Stimulated activated CD4-positive, alpha-beta T cell treated with anti-CD3 and anti-CD28 coated beads, Interleukin-15, amount 100 ng/mL, for 1 hour (primary cell): ENCODE measurements at places on chromosomes 2 and 18.

DNA sequence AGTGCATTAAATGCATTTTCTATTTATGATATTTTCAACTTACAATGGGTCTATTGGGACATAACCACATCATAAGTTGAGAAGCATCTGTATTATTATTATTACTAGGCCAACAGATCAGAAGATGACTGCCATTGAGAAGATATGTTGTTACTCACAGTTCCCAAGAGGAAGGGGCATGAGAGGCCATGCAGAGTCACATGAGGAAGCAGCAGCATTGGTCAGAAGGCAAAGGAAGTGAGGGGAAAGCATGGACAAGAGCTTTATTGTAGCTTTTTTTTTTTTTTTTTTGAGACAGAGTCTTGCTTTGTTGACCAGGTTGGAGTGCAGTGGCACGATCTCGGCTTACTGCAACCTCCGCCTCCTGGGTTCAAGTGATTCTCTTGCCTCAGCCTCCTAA, 66.2 kb upstream of the LCLAT1 start:
- DNase-seq, result no peak

DNA sequence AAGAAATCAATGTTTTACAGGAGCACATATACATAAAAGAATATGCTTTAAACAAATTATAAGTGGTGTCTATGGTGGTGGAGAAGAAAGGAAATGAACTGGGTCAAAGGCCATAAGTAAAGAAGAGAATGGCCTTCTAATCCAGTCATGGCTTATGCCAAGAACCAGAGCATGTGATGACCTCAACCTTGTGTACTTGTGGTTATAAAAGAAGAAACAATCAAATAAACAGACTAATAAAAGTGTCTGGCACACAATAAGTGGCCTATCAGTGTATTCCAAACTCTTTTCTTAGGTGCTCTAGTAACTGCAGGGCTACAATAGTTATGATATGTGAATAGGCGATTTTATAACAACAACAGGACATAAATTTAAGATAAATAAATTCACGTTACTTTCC, 2.6 kb downstream of the SERPINB11 start:
- DNase-seq, result no peak

- no peak for DNase-seq
Observed at GRCh38 chr2:86372133-86372532, 34.7 kb upstream of the REEP1 start.

DNA sequence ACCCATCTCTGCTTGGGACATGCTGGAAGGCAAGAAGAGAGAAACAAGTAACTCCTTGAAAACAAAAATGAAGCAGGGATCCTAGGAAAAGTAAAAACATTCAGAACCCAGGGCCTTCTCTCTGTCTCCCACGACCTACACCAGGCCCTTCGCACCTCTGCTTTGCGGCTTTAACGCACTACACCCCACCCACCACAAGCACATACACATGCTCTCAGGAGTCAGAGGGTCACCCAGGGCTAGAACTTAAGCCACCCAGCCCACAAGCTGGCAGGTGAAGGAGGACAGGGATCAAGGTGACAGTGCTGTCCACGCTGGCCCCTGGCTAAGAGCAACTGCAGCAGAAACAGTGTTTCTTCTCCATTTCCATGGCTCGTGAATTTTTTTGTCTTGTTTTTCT, 72.2 kb downstream of the BCL11A start:
- no peak for DNase-seq

DNA sequence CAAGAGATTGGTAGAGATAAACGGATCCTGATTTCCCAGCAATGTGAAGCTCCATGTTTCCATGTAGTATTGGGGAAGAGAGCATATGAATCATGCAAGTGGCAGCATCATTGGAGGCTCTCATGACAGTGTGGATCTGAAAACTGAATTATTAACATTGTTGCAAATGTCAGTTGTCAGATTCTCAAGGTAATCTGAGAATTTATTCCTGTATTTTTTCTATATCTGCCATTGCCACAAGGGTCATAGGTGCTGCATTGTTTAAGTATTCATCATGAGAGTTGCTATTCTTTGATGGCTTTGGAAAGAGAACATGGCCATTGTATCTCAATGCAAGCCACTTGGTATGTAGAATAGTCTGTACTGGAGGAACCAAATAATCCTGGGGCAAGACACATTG, 1217.0 kb upstream of the ZEB2 start:
- DNase-seq, result no peak

- DNase-seq, result no peak
Observed at GRCh38 chr2:121101093-121101715, 183.8 kb downstream of the TFCP2L1 start.

DNA sequence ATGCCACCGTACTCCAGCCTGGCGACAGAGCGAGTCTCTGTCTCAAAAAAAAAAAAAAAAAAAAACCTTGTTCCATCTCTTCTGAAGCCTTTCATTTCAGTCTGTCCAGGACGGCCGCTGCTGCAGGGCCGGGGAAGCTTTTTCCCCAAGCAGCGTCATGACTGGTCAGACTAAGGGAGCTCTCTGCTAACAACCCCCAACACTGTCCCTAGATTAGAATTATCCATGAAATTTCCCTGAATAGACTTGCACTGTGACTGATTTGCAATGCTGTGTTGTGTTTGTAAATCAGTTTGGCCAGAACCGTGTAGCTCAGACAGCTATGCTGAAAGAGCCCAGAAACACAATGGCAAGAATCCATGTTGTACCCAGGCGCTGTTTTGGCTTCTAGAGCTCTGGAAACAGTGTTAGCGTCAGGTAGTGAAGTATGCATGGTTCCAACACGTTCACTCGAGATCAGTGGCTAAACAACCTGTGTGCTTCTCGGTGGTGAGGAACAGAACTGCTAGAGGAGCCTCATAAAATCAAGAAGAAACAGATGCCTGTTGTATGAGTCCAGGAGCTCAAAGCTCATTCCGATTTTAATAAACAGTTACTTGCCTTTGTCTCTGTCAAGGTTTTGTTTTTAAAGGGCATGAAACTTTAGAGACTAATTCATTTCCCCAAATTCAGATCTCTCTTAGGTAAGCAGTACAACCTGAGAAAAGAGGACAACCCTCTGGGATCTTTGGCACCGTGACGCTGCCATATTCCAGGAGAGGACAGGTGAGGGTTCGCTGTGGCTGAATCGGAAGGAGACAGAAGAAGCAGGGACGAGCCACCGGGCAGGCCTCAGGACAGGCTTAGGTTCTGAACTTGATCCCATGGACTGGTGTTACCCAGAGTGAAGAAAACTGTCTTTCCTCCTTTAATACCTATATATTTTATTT, 43.5 kb downstream of the GORASP2 start:
- DNase-seq, result no peak

GRCh38 chr2:118044854-118045253, 31.0 kb upstream of the CCDC93 start:
- no peak for DNase-seq

GRCh38 chr2:216012133-216012829, 1.1 kb downstream of the MREG start:
- DNase-seq, result no peak

- DNase-seq, result no peak
Observed at GRCh38 chr2:59744436-59744835, 809.0 kb downstream of the BCL11A start.

DNA sequence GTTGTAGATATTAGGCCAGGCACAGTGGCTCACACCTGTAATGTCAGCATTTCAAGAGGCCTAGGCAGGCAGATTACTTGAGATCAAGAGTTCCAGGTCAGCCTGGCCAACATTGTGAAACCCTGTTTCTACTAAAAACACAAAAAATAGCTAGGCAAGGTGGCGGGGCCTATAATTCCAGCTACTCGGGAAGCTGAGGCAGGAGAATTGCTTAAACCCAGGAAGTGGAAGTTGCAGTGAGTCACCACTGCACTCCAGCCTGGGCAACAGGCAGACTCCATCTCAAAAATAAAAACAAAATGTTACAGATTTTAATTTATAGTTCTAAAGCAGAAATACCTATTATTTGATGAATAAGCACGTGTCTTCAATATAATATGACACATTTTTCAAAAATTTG, 65.6 kb upstream of the UBXN4 start:
- DNase-seq, result no peak

- DNase-seq, result no peak
Observed at GRCh38 chr18:44626236-44626635, 54.5 kb upstream of the SETBP1 start.

- DNase-seq, result no peak
Observed at GRCh38 chr2:149027590-149028250, 10.8 kb upstream of the LYPD6B start.

DNA sequence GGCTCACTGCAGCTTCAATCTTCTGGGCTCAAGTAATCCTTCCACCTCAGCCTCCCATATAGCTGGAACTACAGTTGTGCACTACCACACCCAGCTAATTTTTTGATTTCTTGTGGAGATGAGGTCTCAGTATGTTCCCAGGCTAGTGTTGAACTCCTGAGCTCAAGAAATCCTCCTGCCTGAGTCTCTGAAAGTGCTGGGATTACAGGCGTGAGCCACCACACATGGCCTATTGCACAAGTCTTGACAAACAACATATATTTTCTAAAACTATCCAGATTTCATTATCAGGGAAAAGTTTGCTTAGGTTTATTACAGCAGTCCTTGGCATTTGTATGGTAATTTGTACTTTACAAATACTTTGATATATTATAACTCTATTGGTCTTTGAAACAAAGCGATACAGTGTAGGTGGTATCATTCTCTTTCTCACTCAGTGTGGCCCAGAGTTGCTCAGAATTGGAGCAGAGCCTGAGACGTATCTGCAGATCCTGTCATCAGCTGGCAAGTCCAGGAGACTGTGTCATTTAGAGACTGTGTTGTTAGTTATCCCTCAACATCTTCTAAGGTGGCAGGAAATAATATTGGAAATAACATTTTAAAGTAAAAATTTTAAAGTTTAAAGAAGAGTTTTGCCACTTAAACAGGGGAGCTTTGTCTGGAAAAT, 41.4 kb downstream of the PDK1 start:
- DNase-seq, result no peak

- DNase-seq, result no peak
Observed at GRCh38 chr18:46398625-46399024, 258.4 kb downstream of the LOXHD1 start.
